ENCODE measurements at places on chromosomes 3 and 15.

GRCh38 chr15:90266061-90266431 lies 574 bp downstream of the NGRN start:
- DNase-seq: peak; percentile 7

DNA sequence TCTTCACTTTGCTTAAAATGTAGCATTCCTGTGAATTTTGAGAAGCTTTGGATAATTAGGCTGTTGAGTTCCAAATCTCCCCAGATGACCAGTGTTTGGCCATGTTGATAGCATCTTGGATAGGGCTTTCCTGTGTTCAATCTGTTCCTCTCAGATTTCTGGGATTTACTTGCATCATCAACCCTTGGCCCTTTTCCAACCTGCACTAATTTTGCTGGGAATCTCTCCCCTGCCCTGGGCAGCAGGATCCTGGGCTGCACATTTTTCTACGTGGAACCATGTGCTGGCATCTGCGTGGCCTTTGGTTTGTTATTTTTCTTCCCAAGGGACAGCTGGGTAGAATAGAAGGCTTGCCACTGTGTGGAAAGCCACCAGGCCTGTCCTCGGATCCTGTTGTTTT lies 75.4 kb upstream of the PLXNA1 start:
- DNase-seq: no peak

GRCh38 chr3:61110576-61110975 lies 140.7 kb downstream of the FHIT start:
- DNase-seq: no peak

GRCh38 chr3:128808672-128809071 lies 70.7 kb upstream of the ACAD9 start:
- DNase-seq: no peak

- no peak for DNase-seq
These were observed 66.2 kb downstream of the KLF13 start for GRCh38 chr15:31392761-31393401.

DNA sequence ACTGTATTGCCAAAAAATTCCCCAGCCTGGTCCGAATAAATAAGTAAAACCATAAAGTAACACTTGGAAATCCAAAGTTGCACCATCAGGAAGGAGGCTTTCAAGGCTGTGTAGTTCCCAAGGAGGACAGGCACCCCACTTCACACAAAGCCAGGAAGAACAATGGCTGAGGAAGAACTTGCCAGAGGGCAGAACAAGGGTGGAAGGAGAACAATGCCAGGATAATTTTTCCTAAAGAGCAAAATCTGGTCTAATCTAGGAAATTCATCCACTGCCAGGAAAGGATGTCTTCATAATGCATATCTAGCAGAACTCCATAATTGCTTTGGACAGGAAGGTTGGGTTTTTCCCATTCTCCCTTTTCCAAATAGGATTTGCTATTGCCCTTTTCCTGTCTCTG lies 15.7 kb upstream of the ARID3B start:
- no peak for DNase-seq

- DNase-seq: no peak
These were observed 140.4 kb downstream of the NFKBIZ start for GRCh38 chr3:101989578-101990200.

DNA sequence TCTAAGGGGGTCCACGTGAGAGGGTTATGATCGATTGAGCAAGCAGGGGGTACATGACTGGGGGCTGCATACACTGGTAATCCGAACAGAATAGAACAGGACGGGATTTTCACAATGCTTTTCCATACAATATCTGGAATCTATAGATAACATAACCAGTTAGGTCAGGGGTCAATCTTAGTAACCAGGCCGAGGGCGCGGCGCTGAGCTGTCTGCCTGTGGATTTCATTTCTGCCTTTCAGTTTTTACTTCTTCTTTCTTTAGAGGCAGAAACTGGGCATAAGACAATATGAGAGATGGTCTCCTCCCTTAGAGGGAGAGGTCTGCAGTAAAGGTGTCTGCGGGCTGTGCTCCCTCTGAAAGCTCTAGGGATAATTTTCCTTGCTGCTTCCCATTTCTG lies 261.3 kb downstream of the XXYLT1 start:
- no peak for DNase-seq

- no peak for DNase-seq
These were observed 195.8 kb downstream of the TBC1D5 start for GRCh38 chr3:17546500-17547255.

GRCh38 chr3:179551349-179552105 lies 11.2 kb upstream of the ACTL6A start:
- DNase-seq: no peak

DNA sequence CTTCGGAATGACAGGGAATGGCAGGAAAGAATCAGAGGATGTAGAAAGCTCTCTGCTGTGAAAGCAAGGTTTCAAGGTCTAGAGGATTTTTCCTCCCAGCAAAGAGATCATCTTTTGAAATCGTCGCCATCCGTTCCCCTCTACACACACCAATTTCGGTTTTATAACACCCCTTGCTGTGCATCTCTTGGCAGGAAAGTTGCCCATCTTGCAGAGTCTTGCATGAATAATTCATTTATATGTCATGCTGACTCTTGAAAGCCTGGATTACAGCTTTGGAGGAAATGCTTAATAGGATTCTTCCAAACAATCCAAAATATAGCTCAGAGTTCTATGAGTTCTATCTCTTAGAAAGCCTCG lies 262.7 kb downstream of the CHL1 start:
- DNase-seq: no peak

GRCh38 chr3:57420001-57420400 lies 124.1 kb downstream of the DNAH12 start:
- no peak for DNase-seq

GRCh38 chr3:180749796-180750195 lies 70.5 kb upstream of the CCDC39 start:
- no peak for DNase-seq

GRCh38 chr3:138200424-138200823 lies 13.3 kb downstream of the ARMC8 start:
- DNase-seq: no peak

- DNase-seq: no peak
These were observed 55.8 kb downstream of the TRPC1 start for GRCh38 chr3:142779591-142779990.

DNA sequence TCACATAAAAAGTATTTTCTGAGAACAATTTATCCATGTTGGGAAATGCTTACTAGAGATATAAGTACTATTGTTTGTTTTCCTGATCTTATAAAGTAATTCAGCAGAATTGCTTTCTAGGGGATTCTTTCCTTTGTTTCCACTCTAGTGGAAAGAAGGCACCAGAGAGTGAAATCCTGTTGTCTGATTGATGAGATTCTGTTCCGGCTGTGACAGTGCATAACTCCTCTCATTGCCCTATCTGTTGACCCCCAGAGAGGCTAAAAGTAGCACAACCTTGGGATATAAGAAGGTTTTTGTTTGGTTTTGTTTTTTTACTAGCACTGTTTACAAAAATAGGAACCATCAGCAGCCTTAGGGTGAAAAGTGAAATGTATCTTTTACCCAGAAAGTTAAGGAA lies 114.1 kb downstream of the ALCAM start:
- no peak for DNase-seq

DNA sequence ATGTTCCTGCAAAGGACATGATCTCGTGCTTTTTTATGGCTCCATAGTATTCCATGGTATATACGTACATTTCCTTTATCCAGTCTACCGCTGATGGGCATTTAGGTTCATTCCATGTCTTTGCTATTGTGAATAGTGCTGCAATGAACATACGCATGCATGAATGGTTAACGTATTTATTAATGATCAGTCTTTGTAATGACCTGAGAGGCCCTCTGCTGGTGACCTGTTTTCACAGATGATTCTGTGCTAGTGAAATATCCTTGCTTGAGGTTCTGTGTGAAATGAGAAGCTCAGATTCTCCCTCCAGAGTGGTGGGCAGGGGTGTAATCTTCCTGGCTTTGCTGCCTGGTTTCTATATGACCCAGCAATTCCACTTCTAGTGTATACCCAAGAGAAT lies 160.2 kb upstream of the RASGRP1 start:
- DNase-seq: no peak

DNA sequence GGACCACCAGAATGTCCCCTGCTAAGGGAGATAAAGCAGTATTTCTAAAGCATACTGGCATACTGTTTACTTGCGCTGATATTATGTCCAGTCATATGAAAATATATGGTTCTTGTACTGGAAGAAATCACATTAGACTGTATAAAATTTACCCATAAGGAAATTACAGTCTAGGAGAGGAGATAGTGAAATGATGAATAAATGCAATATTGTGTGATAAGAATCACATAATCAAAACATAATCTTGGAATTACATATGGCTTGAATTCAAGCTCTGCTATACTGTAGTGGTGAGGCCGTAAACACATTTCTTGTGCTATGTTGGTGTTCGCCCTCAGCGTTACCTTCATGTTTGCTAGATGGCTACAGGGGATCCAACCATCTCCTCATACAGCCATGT lies 20.7 kb upstream of the TGFBR2 start:
- DNase-seq: no peak

DNA sequence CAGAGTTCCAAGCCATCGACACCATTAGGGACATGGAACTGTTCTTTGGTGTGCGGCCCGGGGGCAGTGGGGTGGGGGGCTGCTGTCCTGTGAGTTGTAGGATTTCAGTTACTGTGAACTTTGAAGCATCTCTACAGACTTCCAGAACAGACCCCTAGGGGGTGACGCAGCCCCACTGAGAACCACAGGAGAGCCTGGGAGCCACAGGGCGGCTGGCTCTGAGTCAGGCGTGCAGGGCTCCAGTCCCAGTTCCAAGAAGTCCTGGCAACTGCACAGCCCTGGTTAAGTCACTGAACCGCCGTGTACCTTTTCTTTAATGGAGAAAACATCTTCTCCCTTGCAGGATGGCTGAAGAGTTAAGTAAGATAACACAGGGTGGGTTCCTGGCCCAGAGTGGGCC lies 23.5 kb upstream of the LRTM1 start:
- no peak for DNase-seq

DNA sequence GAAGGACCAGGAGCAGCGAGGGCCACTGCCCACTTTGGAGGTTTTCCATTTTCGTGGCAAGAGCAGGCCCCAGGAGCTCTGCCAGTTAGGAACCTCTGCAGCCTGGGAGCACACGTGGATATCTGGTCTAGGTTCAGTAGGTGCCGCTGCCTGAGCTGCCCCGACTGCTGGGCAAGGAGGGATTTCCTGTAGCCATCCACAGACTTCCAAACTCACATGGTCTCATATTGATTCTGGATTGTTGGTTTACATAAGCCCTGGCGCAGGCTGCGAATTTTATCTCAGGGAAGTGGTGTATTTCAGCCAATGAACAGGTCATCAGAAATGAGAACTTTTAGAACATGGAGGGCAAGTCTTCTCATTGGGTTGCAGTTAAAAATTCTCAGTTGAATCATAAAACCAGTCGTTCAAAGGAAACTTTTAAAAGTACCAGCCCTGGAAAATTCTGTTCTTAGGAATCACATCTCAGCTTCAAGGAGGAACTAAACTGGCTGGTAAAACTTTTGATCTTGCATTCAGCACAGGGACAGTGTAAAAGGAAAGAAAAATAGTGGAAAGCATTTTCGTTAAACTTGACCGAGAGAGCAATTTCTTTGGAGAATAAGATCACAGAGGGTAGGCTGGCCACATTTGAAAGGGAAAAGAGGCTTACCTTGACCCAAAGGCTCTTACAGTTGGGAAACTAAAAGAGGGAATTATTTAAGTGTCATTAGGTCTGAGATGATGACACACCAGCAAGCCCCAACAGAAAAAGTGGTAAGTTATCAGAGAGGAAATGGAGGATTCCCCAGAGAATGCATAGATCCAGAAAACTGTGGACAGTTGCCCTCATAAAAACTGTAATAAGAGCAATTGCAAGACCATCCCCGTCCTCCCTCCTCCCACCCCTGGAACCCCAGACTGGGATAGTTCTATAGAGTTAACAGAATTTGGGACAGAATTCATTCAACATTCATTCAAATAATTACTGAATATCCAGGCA lies 6.4 kb upstream of the RTP3 start:
- DNase-seq: no peak

DNA sequence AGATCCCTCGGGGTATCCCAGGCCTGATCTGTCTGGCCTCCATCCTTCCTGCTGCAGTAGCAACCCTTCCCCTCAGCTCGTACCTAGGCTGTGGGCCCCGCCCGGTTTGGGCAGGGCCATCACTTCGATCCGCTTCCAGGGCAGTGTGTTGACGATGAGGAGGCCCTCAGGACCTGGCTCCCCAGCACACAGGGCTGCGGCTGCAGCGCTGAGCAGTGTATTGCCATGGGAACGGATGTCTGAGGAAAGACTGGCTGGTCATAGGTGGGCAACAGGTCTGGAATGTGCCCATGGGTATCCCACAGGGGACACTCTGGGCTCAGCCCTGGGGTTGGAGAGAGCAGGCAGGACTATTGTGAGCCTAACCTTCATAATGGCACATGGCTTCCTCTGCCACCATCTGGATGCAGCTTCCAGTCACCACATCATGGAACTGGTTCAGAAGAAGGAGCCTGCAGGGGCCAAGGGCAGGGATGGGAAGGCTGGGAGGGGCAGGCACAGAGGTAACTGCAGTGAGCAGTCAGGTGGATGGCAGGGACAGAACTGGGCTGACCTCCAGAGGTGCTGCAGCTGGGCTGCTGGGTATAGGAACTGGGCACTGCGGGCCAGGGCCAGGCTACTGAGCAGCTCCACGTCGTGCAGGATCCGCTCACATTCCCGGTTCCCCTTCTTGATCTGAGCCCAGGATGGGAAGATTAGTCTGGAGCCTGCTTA lies 8.7 kb downstream of the MAN2C1 start:
- DNase-seq: no peak

DNA sequence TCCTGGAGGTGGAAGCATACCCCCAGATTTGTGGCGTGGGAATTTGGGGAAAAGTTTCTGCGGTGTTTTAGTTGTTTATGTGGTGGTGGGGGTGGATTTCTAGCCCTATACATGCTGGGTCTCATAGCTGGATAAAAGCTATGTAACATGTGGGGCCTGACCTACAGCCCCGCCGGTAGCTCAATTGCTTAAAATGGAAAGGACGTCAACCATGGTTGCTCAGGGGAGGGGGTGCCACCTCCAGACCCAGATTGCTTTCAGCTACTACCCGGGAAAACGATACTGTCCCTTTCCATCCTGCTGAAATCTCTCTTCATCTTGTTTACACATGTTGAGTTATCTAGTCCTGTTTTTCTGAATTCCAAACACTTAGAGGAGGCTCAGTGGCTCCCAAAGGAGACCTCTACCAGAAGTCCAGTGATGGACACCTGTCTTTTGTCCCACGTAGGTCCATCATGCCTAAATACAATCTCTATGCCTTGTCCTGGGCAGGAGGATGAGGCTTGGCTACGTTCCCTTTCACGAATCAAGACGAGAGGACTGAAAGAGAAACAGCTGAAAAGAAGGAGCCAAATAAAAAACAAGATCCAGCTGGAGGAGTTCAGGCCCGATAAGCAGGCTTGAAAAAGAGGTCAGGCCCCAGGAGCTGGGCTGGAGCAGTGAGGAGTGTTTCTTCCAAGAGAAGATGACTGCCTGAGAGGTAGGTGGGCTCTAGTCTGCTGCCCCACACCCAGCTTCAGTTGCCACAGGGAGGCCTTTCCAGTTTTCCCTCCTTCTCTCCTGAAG lies 72.1 kb upstream of the TPRG1 start:
- no peak for DNase-seq

- DNase-seq: no peak
These were observed 180.5 kb upstream of the TRIM42 start for GRCh38 chr3:140497331-140497730.

GRCh38 chr3:42308651-42309050 lies 42.7 kb upstream of the CCK start:
- DNase-seq: no peak
